ENCODE measurements at places on chromosomes 11 and 22.

DNA sequence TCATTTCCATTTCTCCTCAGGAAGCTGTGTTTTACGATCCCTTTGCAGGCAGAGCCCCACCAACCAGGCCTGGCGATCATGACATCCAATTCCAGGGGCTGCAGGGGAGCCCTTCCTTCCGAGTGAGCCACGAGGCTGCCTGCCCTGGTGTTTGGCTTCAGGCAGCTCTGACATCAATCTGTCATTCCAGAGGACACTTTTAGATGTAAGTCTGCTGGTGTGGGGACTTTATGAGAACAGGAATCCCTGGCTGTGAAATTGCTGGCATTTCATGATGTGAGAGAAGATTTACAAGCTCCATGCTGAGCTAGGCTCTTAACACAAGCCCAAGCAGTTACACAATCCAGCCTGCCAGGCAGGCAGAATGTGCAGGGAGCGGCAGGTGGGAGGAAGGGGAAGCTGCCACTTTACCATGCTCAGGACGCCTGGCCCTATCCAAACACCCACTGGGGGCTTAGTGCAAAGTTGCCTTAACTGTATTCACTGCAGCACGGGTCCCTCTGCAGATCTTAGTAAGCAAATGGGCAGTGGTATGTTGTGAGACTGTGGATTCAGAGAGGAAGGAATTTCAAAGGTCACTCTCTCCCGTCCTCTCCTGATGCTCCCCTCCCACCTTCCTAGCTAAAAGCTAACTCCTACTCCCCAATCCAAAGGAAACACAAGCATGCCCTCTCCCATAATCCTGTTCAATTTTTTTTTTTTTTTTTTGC is 43.4 kb upstream of the MICAL2 start:
- peak; percentile 81 for DNase-seq

- DNase-seq: no peak
These were observed 13.2 kb downstream of the RAC2 start for GRCh38 chr22:37230673-37231405.

- no peak for DNase-seq
These were observed 30.9 kb upstream of the OR56A1 start for GRCh38 chr11:6061475-6061874.

GRCh38 chr11:66080055-66080817 is 10.2 kb downstream of the PACS1 start:
- DNase-seq: no peak

- DNase-seq: no peak
These were observed 4.0 kb downstream of the ST14 start for GRCh38 chr11:130163346-130164220.

- DNase-seq: peak; percentile 37
These were observed 10.5 kb downstream of the AASDHPPT start for GRCh38 chr11:106087815-106088435.

- DNase-seq: no peak
These were observed 11.3 kb downstream of the P2RY2 start for GRCh38 chr11:73229321-73229895.
